ENCODE measurements at places on chromosomes 12 and 14. TPM values are rescaled to one million over a fixed set of nuclear protein-coding genes. Genes with fewer than 3 reads are reported as not detected.

Gene CAPZA3
- total RNA-seq, result not detected

Gene NPAS3
- 0.18 TPM for total RNA-seq

Gene AMN
- total RNA-seq, result 0.90 TPM

Gene GPR162
- total RNA-seq, result 7.0 TPM

Gene RNF212B
- total RNA-seq, result not detected

Gene OR4E2
- total RNA-seq, result not detected

Gene PTPN21
- 6.8 TPM for total RNA-seq

Gene RNFT2
- total RNA-seq, result 0.36 TPM

Gene NKX2-1
- not detected for total RNA-seq

Gene TRHDE
- not detected for total RNA-seq

Gene ANAPC5
- 116 TPM for total RNA-seq

Gene MGAT2
- 67.7 TPM for total RNA-seq

Gene RDH5
- total RNA-seq, result 7.2 TPM

Gene KRT2
- total RNA-seq, result not detected

Gene TMEM132C
- total RNA-seq, result 8.7 TPM

Gene FLVCR2
- 3.8 TPM for total RNA-seq

Gene CMA1
- not detected for total RNA-seq

Gene TAS2R30
- 0.49 TPM for total RNA-seq

Gene PROX2
- not detected for total RNA-seq

Gene CPNE6
- not detected for total RNA-seq

Gene BIN2
- not detected for total RNA-seq

Gene SPTB
- total RNA-seq, result not detected

Gene LAG3
- total RNA-seq, result 0.16 TPM

Gene PRPF40B
- 2.6 TPM for total RNA-seq

Gene SYNDIG1L
- not detected for total RNA-seq

Gene SERPINA10
- not detected for total RNA-seq

Gene RD3L
- total RNA-seq, result not detected

Gene RBM19
- 9.6 TPM for total RNA-seq

Gene USP44
- total RNA-seq, result not detected

Gene BLOC1S1
- total RNA-seq, result 122 TPM

Gene PRICKLE1
- total RNA-seq, result 1.3 TPM
